ENCODE measurements at places on chromosomes 2 and 18.

GRCh38 chr2:234558642-234559041 is 61.8 kb upstream of the ARL4C start:
- no peak for ATAC-seq

GRCh38 chr2:95392730-95393455 is 9.6 kb upstream of the FAHD2A start:
- no peak for ATAC-seq

DNA sequence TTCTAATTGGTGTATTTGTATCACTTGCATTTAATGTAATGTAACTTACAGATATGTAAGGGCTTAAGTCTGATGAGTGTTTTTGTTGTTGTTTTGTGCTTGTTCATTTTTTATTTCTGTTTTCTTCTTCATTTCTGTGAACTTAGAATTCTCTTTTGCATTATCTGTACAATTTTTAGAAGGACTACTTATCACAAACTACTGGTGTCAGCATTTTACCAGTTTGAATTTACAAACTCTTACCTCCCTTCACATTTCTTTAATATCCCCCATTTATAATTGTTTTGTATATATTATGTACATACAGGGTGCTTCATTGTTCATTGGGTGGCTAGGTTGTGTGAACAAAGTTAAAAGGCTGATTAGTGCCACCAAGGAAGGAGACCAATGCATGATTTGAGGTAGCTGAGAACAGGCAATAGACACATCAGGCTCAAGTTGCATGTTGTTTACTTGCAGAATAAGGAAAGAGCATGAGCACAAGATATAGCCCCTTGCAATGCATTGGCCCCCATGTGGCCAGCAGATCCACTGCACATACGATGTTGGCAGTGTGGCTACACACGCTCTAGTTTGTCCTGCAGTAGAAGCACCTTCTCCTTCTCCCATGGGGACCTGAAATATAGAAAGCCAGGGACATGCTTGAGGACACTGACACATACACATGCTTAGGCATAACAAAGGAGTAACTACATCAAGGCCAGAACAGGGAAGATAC is 198.2 kb downstream of the CD8B2 start:
- ATAC-seq: no peak

DNA sequence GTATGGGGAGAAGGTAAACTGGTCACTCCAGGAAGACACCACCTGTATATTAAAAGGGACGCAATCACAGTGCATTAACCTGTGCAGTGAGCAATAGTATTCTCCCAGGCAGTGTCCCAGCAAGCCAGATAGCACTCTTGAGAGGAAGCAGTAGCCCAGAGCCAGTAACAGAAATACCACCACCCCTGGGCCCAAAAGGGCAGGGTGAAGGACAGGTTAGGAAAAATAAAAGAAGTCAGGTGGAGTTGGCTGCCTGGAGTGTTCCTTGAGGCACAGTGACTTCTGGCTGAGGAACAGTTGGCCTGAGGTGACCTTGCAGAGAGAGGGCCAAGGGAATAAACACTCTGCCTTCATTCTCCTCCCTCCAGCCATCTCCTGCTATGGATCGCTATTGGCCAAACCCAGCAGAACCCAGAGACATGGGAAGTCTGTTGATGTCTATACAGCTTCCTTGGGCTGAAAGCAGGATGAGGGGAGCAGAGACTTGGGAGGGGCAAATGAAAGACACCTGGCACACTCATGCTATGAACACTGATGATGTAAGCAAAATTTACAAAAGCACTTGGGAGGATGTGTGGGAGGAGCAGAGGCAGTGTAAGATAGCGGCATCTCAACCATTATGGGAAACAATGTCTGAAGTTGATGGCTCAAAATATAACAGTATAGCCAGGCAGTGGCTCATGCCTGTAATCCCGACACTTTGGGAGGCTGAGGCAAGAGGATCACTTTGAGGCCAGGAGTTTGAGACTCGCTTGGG is 7.5 kb downstream of the C18orf32 start:
- peak; percentile 57 for ATAC-seq

DNA sequence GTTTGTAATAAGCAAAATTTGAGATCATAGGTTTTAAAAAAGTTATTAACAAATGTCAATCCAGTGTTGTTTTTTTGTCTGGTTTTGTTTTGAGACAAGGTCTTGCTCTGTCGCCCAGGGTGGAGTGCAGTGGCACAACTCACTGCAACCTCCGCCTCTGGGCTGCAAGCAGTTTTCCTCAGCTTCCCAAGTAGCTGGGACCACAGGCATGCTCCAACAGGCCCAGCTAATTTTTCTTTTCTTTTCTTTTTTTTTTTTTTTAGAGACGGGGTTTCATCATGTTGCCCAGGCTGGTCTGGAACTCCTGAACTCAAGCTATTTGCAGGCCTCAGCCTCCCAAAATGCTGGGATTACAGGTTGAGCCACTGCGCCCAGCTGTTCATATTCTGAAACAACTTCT is 31.3 kb downstream of the GALNT3 start:
- ATAC-seq: no peak

DNA sequence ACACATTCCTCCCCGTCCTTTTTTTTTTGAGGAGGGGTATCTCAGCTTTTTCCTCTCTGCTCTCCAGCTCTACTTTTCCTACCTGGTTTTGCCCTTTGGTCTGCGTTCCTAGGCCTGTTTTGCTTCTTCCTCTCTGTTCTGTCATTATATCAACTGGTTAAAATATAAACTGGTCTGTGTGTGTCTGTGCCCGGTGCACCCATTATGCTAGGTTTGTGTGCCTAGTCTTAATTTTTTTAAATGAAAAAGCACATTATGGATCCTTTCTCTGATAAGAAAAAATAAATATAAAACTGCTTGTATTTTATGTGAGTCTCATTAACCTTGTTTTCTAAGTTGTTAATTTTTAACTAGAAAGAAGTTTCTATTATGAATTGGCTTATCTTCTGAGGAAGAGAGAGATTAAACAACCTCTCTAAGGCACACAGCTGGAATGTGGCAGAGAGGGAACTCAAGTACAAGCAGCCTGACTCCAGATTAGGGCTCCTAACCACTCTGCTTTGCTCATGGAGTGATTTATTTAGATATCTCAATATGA is 17.4 kb downstream of the SLC38A11 start:
- ATAC-seq: no peak

DNA sequence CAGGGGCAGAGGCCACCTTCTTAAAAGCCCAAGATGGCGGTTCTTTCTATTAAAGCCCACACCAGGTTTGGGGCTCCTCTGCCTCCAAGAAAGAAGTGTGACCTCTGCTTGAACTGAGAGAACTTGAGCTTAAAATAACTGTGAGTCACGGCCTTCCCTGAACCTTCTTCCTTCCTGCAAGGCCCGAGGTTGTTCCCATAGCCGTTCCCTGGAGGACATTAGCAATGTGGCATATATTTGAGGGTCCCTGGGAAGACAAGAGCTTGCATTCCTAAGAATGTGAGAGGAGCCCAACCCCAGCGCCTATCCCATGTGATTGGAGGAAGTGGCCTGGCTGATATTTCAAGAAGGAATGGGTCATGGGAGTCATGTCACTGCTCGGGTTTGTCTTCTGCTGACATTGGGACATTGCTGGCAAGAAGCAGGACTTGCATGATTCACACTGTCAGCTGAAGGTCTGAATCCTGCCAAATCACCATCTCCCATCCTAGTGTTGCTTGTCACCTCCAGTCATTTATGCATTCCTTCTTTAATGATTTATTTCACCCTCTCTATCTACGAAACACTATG is 168.1 kb downstream of the TRIB2 start:
- peak; percentile 82 for ATAC-seq

DNA sequence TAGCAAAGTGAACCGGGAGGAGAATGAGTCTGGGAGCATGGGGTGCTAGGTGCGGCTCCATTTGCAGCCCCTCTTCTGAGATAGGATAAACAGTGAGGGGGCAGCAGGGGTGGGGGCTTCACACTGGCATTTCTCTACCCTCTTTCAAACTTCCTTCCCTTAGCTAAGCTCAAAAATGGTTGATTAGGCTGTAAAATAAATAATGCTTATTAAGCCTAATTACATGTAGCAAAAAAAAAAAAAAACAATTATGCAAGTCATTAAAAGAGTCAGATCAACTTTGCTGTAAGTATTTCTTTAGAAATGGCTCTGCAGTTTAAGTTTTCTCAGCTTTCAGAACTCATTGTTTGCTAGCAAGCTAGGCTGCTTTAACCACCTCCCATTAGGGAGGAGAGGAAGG is 182.7 kb upstream of the FBXO11 start:
- ATAC-seq: no peak

GRCh38 chr2:124258140-124258880 is 233.2 kb downstream of the CNTNAP5 start:
- no peak for ATAC-seq

DNA sequence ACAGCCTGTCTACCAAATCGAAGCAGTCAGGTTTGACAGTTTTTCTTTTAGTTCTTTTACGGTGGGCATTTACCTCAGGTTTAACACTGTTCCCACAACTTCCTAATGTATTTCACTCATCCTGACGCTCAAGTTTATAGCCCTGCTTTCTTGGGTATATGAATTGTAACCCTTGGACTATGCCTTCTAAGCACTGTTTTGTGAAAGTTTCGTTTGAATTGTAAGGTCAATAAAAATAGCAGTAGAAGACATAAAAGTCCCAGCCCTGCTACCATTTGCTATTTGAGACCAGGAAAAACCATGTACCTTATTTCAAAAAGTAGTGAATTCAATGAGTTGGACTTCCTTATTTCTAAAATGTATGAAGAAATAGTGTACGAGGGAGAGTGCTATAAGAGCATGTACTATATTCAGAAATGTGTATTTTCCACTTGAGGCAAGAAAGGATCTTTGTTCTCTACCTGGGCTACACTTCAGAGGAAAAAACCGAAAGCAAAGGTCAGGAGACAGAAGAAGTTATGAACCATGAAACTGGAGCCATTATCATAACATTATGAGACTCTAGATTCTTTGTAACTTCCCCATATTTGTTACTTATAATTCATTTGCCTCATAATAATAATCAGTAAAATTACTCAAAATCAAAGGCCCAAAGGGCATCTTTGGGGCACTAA is 1.9 kb upstream of the ZC3H15 start:
- ATAC-seq: no peak

GRCh38 chr2:236215196-236215595 is 47.0 kb upstream of the GBX2 start:
- ATAC-seq: peak; percentile 55

DNA sequence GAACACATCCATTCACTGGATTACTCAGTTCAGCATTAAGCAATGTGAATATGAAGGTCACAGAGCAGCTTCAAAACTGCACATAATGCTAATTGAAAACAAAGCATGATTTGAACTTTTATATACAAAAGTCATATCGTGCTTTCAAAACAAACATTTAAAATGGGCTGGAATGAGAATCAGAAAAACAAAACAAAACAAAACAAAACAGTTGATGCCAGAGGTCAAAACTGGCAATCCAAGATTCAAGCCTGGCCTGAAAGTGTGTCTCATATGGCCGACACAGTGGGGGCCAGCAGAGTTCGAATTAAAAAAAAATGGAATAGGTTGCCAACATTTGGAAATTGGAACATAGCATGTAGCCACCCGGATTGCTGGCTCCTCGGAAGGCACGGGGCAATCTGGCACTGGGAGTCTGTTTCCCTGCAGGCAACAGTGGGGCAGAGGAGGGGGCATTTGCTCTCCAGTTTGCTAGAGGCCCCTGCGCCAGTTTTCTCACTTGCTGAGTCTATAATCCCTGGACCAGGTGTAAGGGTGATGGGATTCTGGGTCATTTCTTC is 294.4 kb downstream of the ZNF521 start:
- no peak for ATAC-seq

DNA sequence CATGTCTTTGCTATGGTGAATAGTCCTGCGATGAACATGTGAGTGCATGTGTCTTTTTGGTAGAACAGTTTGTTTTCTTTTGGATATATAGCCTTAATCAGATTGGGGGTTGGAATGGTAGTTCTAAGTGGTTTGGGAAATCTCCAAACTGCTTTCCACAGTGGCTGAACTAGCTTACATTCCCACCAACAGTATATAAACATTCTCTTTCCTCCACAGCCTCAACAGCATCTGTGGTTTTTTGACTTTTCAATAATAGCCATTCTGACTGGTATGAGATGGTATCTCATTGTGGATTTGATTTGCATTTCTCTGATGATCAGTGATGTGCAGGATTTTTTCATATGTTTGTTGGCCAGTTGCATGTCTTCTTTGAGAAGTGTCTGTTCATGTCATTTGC is 112.2 kb upstream of the SESTD1 start:
- no peak for ATAC-seq

GRCh38 chr2:31428001-31428418 is 13.5 kb upstream of the XDH start:
- peak; percentile 60 for ATAC-seq

DNA sequence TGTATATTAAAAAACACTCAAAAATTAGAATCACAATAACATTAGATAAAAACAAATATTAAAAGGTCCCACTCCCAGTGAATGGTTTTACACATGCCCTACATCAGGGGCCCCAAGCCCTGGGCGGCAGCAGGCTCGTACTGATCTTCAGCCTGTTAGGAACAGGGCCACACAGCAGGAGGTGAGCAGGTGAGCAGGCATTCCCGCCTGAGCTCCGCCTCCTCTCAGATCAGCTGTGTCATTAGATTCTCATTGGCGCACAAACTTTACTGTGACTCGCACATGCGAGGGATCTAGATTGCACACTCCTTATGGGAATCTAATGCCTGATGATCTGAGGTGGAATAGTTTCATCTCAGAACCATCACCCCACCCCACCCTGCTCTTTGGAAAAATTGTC is 74.2 kb downstream of the MBD2 start:
- peak; percentile 76 for ATAC-seq

GRCh38 chr2:150357770-150358467 is 129.5 kb downstream of the RND3 start:
- ATAC-seq: peak; percentile 86

GRCh38 chr2:235533198-235533597 is 39.4 kb downstream of the AGAP1 start:
- peak; percentile 42 for ATAC-seq

- ATAC-seq: no peak
Observed at GRCh38 chr18:77343846-77344510, 94.3 kb downstream of the GALR1 start.

DNA sequence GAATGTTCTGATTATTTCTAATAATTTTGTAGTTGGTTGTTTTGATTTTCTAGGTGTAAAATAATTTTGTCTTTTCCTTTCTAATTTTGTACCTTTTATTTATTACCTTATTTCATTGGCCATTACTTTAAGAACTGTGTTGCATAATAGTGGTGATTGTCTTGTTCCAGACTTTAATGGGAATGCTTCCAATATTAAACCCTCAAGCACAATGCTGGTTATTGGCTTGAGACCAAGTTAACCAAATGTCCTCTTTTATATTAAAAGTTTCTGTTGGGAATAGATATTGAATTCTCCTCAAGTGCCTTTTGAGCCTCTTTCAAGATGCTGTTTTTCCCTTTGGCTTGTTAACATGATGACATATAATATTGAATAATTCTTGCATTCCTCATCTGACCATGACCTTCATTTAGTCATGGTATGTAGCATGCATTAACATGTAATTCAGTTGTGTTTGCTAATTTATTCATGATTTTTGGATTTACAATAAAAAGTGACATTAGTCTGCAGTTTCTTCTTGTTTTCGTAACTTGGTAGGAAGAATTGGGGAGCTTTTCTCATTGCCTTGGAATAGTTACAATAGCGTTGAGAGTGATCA is 141.7 kb downstream of the DIS3L2 start:
- ATAC-seq: peak; percentile 50

Measured in esophagus mucosa (tissue), 1 donor.